Activated CD4-positive, CD25-positive, alpha-beta regulatory T cell (primary cell): ENCODE measurements at places on chromosomes 7 and 10.

DNA sequence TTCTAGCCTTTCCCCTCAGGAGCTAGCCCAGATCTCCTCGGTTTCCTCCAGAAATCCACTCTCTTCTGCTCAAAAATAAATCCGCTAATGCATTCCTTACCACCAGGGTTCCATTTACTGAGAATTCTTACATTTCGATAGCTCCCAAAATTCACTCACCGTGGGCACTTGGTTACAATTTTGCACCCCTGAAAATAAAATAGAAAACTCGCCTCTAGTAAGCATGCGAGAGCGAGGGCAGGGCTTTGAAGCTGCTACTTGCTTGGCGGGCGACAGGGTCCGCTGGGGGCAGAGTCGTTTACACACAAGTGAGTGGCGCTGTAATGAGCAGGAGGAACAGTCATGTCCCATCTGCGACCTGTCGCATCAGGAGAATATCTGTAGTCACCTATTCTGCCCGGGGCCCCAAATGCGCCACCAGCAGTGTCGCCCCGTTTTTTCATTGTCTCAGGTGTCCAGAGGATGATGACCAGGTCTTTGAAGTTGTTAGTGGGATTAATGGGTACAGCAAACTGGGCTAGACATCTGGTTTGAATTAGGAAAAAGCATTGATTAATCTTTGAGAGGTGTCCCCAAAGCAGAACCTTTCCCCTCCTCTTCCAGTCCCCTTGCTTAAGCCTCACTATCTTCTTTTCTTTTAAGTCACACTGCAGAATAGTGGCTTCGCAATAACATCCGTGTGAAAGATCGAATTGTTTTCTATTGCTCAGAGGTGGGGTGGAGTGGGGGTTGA is 1.2 kb upstream of the MEOX2 start:
- no peak for DNase-seq

DNA sequence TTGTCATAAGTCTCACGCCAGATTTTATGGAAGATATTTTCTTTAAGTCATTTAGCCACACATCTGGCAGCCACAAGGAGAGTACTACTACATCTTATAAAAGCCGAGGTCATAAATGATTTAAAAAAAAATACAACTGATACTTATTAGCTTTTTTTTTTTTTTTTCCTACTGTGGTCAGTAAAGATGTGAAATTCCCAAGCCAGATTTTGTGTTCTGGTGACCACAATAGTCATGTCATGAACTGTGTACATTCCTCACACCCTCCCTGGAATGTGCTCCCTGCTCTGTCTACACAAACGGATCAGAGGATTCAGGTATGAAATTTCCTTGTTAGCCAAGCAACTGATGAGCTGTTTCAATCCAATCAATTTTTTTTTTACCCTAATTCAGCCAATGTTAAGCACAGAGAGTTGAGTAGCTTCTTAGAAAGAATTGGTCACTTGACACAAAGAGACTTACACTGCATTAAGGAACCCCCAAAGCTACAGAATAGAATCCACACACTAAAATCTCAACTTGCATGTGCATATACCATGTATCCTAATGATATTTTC is 54.7 kb downstream of the CHRM2 start:
- no peak for DNase-seq

DNA sequence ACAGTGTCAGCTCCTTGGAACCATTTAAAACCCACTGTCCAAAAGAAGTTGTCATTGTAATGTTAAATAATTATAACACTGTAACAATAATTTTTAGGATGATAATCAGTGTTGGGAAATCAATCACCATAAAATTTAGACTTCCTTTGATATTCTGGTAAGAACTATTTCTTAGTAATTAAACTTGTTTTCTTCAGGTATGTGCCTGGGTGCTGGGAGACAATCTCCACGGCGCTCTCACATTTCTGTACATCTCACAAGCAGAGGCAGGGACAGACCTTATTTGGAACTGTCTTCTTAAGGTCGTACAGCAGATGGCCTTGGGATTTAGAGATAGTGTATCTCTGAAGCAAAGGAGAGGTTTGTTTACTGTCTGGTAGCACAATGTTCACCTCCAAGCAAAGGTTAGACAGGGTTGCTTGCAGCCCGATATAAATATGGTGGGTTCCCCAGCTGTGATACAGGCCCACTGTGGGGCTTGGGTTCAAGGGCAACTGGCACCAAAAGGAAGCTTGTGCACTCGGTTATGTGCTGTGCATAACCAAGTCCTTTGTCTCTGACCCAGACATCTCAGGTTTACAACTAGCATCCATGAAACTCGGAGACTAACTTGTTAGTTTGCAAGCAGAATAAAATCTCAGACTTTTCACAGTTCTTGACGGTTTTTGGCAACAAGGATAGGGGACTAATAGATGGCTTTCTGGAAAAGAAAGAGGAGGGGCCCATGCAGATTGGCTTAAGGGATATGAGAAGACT is 125.5 kb downstream of the RNF32 start:
- DNase-seq: no peak

- DNase-seq: no peak
Observed at GRCh38 chr10:124830445-124830844, 28.8 kb downstream of the ABRAXAS2 start.

DNA sequence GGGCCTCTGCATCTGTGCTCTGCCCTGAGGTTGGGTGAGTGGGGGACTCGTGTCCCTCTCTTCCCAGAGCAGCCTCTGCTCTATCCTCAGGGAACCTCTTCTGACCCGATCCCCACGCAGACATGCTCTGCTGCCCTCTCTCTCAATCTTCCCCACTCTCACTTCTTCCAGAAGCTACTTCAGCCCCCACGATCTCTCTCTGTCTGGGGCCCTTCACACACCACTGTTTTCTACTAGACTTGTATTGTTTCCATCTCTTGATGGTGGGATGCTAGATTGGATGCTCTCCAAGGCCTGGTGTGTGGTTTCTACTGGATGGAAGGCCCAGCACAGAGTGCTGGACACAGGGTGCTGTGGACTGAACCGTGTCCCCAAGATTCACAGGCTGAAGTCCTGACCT is 10.0 kb downstream of the MGMT start:
- DNase-seq: no peak

- DNase-seq: no peak
Observed at GRCh38 chr10:64067009-64067606, 545.9 kb downstream of the REEP3 start.
